ENCODE measurements at places on chromosomes 12 and 14.
A peak's percentile ranks its signal among the peaks of the same experiment; 100 is the strongest.

- no peak for DNase-seq
These were observed 5.5 kb upstream of the ZNF641 start for GRCh38 chr12:48356041-48356768.

GRCh38 chr14:95156161-95157047, 925 bp downstream of the DICER1 start:
- no peak for DNase-seq

- DNase-seq, result no peak
These were observed 4.9 kb downstream of the KRT1 start for GRCh38 chr12:52675301-52675701.

GRCh38 chr14:104290756-104291122, 152.4 kb downstream of the KIF26A start:
- no peak for DNase-seq

DNA sequence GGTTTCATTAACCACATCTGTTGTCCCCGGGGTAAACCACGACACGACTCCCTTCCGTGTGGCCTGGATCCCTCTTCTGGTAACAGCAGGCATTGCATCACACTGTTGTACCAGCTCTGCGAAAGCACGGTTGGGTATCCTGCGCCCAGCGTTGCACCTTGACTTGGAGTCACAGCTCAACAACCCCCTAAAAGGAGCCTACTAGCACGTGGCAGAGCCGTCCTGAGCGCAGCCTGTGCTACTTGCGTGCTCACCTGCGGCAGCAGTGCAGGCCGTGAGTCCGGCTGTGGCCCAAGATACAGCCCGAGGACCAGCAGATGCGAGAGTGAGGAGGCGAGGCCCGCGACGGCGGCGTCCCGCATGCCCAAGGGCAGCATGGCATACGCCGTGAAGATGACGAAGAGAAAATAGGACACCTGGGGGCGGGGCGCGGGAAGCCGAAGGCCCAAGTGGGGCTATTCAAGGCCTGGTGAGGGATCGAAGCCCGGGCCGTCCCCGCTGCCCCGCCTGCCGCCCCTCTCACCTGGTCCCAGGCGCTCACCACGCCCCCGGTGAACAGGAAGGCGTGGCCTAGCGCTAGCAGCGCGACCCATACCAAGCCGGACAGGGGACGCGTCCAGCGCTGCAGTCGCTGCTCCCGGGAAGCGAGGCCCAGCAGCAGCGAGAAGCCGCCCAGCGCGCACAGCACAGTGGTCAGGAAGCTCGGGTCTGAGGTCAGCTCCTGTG, 2.4 kb downstream of the ADCY4 start:
- DNase-seq, result peak; percentile 79

GRCh38 chr12:3113671-3114325, 36.6 kb downstream of the TSPAN9 start:
- DNase-seq, result no peak

- DNase-seq, result no peak
These were observed 80.2 kb upstream of the NUDT4 start for GRCh38 chr12:93297536-93297935.

DNA sequence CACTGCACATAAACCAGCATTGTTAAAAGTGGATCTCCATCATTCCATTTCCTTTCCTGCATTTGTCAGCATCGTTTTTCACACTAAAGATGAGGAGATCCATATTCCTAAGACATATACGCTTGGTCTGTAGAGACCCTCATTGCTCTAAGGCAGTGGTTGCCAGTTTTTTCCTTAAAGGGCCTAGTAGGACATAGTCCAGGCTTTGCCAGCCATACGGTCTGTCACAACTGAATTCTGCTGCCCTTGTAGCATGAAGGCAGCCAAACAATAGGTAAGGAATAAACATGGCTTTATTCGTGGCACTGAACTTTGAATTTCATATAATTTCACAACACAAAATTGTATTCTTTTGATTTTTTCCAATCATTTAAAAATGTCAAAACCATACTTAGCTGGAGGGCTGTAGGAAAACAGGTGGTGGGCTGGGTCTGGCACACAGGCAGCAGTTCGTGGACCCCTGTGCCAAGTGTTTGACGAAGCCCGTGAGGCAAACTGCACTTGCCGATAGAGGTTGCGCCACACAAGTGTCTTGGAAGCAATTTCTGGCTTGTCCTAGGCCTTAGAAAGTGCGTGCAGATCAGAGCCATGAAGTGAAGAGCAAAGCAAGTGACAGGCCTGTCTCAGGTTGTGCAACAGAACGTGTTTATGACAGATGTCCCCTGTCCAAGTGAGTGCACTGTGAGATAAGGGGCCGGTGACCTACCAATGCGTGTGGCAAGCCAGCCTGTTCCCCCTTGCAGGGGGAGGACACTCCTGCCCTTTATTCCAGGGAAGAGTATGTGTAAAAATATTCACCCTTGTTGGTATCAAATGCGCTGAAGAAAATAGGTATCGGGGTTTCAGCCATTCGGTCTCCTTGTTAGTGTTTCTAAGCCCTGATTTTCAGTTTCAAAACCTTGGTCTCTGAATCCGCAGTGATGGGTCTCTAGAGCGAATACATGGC, 916 bp upstream of the CHPT1 start:
- no peak for DNase-seq

- DNase-seq, result no peak
These were observed 362.6 kb downstream of the DAD1 start for GRCh38 chr14:22226381-22226780.

Measured in DMS153 (cell line).